ENCODE measurements at places on chromosomes 3 and 15.

DNA sequence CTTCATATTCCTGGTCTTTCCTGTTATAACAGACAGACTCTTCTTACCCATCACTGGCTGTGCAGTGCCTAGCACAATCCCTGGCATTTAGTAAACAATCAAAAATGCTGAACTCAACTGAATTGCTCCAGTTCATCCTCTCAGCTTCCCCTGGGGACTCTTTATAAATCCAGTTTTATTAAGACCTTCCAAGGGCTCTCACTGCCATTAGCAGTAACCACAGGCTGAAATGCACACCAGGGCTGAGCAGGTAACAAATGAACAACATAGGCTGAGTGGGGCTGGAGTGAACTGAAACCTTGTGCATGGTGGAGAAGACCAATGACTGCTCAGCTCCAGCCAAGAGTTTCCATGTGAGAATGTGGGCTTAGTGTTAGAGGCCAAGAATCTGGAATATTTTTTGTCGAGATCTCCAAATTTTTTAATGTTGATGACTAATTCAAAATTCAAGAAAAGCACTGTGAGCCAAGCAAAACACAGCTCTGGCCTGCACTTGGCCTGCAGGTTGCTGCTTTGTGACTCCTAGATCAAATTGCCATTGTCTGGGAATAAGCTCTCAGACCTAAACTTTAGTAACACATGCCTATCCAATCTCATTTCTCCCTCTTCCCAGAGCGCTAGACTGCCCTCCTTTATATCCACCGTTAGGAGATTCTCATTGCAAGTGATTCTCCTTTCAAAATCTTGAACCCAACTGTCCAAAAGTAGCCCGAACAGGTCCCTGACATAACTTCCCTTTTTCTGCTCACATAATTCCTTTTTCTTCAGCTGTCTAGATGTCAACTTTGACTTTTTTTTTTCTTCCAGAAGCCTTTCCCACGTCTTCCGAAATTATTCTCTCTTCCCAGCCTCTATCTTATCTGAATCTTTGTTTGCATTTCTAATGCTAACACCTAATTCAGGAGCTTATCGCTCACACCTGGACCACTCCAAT is 7.4 kb downstream of the SQOR start:
- no peak for DNase-seq

DNA sequence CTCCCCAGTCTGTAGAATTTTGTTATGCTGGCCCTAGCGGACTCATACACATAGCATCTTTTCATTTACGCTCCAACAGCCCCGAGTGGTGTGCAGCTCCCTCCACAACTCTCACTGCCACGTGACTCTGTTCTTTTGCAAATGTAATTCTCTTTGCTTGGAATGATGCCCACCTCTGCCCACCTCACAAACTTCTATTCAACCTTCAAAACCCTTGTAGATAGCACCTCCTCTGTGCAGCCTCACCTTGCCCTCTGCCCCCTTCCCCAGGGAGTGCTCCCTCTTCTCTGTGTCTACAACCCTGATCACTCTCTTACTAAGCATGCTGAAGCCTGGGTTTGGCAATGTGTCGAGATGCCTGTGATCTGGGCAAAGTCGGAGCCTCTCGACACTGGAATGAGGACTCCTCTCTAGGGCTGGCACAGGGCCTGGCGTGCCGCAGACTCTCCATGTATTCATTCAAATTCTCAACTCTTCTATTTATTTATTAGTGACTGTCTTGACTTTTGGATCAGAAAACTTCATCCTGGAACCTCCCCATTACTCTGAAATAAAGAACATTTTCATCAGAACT is 73.5 kb downstream of the MGLL start:
- DNase-seq, result no peak

DNA sequence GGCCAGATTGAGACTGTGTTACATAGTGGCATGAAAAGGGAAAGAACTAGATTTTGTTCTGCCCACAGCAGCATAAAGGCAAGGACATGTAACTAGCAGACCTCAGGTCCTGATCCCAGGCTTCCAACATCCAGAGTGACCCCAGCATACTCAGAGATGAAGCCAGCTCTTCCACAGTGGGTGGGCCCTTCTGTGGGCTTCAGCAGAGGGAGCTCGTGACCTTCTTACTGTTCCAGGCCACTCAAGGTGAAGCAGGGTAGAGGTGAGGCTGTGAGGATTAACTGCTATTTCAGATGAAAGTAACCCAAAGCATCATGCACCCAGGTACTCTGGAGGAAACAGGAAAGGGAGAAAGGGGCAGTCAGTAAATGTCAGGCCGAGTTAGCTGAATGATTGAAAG is 905 bp upstream of the SLC24A1 start:
- no peak for DNase-seq

GRCh38 chr3:18440066-18440722 is 15.1 kb upstream of the SATB1 start:
- DNase-seq, result no peak

- DNase-seq, result no peak
Observed at GRCh38 chr3:50248387-50248786, 12.4 kb downstream of the GNAI2 start.
